ENCODE measurements at places on chromosomes 11 and 22.
A peak's percentile ranks its signal among the peaks of the same experiment; 100 is the strongest.

- no peak for DNase-seq
Measured at GRCh38 chr11:66851239-66851596, 5.6 kb upstream of the LRFN4 start.

- DNase-seq, result no peak
Measured at GRCh38 chr11:13862845-13863392, 99.6 kb upstream of the SPON1 start.

DNA sequence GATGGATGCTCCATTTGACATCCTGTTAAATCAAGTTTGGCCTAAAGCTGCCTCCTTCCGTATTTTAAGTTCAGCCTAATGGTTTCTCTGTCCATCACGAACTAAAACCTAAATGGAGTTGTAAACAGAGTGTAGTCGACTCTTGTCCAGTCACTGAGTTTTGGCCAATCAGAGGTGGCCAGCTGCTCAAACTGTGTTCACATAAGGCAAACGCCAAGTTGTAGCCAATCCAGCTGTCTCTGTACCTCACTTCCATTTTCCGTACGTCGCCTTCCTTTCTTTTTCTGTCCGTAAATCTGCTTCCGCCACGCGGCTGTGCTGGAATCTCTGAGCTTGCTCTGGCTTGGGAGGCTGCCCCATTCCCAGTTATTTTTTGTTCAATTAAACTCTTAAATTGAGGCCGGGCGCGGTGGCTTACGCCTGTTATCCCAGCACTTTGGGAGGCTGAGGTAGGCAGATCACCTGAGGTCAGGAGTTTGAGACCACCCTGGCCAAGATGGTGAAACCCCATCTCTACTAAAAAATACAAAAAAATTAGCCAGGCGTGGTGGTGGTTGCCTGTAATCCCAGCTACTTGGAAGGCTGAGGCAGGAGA lies 20.7 kb upstream of the CARS1 start:
- no peak for DNase-seq

DNA sequence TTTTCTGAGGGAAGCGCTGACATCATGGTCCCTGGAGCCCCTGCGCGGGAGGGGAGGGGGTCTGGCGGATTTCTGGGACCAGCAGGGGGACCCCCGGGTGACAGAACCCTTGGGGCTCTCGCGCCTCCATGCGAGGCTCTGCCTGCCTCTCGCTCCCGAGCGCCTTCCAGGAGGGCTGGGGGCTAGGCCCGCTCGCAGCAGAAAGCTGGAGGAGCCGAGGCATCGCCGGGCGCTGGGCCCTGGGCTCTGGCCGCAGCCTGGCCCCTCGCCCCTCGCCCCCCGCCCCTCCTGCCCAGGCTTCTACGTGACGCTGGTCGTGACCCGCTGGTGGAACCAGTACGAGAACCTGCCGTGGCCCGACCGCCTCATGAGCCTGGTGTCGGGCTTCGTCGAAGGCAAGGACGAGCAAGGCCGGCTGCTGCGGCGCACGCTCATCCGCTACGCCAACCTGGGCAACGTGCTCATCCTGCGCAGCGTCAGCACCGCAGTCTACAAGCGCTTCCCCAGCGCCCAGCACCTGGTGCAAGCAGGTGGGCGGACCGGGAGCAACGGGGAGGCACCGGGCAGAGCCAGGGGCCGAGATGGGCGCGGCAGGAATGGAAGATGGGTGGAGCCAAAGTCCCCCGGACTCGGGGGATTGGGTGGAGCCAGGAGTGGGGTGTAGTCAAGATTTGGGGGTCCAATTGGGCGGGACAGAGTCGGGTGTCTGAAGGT lies 5.4 kb downstream of the BEST1 start:
- peak; percentile 46 for DNase-seq

DNA sequence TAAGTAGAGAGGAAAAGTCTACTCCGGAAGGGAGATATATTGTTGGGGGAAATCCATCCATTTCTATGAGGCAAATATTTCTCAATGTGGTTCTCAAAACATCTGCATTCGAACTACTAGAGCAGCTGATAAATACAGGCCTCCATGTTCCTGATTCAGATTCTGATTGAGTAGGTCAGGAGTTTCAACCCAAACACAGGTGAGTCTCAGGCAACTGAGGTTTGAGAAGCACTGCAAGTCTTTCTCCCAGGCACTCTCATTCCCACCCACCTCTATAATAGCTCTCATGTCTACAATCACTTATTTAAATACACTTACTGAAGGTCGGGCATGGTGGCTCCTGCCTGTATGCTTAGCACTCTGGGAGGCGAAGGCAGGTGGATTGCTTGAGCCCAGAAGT lies 14.7 kb upstream of the ASPHD2 start:
- DNase-seq, result no peak

DNA sequence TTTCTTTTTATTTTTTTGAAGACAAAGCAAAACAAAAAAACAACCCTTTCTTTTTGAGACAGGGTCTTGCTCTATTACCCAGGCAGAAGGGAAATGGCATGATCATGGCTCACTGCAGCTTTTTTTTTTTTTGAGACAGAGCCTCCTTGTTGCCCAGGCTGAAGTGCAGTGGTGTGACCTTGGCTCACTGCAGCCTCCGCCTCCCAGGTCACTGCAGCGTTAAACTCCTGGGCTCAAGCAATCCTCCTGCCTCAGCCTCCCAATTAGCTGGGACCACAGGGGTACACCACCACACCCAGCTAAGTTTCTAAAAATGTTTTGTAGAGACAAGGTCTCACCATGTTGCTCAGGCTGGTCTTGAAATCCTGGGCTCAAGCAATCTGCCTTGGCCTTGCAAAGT lies 124.6 kb downstream of the ABTB2 start:
- no peak for DNase-seq

GRCh38 chr11:121429556-121429955 lies 22.6 kb upstream of the SORL1 start:
- no peak for DNase-seq
